IPS DF 6.9 (cell line): ENCODE measurements at places on chromosomes 1 and 21.

DNA sequence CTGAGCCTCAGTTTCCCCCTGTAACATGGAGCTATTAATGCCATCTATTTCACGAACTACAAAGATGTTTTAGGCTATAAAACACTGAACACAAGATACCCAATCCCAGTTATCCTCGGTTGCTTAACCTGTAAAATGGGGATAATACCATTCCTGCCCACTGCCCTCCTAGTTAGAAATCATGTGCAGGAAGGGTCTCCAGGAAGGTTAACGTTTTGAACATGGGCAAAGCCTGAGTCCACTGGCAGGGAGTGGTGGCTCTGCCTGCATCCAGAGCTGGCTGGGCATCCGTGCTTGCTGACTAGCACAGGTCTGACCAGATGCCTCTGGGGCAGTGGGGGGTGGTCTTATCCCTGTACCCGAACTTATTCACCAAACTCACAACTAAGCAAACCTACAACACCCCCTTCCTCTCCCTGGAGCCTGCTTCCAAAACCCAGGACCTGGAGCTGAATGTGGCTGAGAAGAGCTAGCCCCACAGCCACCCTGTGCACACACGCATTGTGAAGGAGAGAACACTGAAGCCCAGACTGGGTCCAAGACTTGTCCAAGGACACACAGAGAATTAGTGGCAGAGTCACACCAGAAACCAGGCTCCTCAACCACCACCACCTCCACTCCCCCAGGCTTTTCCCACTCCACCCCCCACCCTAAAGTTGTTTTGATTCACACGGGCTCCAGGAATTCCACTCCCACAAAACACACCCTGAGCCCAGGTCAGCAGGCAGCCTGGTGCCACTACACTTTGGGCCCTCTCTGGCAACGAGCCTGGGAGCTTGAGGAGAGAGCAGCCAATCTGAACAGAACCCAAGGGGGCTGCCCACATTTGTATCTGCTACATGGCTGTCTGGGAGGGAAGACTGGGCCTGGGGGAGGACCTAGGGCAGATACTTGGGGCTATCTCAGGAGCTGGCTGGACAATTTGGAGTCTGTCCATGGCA, 1.6 kb downstream of the E2F2 start:
- no peak for DNase-seq

- DNase-seq, result no peak
These were observed 7.8 kb downstream of the F11R start for GRCh38 chr1:161013131-161013487.

DNA sequence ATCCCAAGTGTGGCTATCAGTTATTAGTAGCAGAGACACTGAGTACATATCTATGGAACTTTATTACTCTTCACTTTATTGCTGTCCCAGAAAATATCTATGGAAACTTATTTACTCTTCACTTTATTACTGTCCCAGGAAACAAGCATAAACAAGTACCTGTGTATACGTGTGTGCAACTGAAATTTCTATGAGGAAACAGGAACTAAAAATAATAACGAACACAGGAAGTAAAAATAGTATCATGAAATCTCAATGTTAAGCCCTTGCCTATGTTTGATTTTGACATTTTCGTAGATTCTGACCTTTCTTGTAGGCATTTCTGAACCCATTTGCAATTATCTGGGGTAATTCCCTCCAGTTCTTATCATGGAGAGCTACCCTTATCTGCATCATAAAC, 64.9 kb upstream of the KRTAP19-8 start:
- no peak for DNase-seq

DNA sequence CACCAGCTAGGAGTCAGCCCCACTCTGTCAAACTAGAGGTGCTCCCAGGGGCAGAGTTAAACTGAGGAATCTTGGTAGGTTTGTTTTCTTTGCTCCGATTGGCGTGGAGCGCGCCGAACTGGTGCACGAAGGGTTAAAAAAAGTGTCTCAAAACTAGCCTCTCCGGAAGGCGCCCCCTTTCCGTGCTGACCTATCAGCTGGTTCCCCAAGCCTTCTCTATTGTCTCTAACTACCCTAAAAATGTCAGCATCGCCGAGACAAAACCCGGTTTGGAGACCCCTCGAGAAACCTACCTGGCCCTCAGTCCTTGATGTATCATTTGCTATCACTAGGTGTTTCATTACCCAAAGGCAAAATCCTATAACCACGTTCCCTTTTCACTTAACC, 2.2 kb downstream of the TGFB2 start:
- DNase-seq, result no peak

DNA sequence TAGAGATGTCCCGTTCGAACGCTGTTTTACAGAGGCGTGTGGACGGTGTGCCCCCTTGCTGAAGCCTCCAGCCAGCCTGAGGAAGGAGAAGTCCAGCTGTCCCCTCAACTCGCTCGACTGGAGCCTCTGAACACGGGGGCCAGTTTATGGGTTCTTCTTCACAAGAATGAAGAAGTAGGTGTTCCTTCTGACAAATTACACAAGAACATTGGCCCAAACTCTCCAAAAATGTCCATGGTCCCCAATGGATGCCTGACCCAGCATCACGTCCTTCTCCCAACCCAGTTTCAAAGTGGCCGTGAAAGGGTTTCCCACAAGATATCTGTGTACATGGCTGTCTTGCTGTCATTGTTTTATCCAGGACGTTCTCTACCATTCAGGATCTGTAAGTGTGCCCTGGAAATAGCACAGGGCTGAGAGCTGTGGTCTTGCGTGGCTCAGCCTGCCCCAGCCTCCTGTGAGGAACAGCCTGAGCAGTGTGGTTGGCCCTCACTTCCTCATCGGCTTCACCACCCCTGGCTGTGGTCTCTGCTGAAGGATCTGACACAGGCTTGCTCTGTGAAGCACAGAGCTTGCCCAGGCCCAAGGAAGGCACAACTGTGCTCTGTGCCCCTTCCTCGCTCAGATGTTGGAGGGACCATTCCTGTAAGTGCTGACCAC, 1.0 kb upstream of the S100B start:
- no peak for DNase-seq

DNA sequence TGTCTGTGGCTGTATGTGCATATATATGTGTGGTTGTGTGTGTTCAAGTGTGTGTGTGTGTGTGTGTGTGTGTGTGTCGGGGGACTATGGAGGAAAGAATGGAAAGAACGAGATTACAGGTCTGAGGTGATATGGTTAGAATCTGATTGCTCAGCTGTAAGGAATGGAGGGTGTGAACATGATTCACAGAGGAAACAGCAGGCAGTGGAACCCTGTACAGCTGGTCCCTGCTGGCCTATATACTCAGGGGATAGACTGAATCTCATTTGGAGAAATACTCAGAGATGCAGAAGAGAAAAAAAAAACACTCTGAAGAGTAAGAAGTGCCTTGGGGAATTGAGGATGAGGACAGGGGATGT, 180.1 kb upstream of the ESRRG start:
- no peak for DNase-seq

GRCh38 chr1:86741947-86742572, 37.7 kb downstream of the SH3GLB1 start:
- no peak for DNase-seq

DNA sequence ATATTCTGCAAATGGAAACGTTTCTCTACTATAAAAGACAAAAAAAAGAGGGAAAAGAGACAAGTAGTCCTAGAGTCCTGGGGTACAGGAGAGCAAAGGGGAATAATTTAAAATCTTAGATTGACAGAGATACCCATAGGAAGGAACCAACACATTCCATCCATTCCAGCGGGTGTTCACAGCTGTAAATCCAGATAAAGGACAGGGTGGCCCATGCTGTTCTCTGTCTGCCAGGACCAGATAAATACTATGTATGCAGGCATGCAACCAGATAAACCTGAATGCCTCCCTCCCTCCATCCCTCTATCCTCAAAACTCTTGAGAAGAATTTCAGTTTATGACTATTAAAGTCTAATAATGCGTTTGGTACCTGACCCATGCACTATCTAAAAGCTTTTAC, 131.8 kb downstream of the PTPN14 start:
- no peak for DNase-seq

DNA sequence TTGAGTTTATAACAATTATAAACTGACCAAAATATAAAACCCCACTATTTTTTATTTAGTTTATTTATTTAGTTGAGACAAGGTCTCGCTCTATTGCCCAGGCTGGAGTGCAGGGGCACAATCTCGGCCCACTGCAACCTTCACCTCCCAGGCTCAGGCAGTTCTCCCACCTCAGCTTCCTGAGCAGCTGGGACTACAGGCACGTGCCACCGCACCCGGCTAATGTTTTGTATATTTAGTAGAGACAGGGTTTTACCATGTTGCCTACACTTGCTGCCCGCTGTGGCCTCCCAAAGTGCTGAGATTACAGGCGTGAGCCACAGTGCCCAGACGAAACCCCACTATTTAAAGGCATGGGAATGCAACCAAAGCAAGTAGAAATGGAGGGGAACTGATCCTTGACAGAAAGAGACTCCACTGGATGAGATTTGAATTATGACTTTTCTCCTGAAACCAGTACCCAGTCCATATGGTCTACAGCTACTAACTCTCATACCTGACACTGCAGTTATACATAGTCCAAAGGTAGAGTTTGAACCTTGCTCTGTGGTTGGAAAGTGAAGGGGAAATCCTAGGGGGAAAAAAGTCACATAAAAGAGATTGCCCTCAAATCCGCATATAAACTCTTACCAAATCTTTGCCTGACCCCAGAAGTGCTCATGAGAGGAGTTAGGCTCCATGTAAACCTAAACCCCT, 11.3 kb downstream of the LRRC8C start:
- DNase-seq, result no peak

GRCh38 chr1:153978274-153978909, 918 bp upstream of the JTB start:
- DNase-seq, result no peak

GRCh38 chr1:242811092-242811840, 286.8 kb upstream of the PLD5 start:
- no peak for DNase-seq

DNA sequence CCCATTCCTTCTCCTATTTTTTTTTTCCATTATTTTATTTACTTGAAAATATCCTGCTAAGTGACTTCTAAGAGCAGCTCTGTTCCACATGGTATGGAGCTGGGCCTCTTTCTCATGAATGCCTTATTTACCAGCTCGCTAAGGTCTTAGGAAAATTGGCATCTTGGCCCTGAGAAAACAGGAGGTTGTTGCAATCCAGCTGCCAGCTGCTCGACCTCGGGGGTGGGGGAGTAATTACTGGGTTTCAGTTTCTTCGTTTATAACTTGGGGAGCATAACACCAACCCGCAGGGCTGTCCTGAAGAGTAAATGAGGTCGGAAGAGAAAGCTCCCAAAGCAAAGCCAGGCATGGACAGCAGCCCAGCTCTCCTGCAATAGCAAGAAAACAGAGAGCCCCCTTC, 176.3 kb downstream of the AJAP1 start:
- DNase-seq, result no peak

DNA sequence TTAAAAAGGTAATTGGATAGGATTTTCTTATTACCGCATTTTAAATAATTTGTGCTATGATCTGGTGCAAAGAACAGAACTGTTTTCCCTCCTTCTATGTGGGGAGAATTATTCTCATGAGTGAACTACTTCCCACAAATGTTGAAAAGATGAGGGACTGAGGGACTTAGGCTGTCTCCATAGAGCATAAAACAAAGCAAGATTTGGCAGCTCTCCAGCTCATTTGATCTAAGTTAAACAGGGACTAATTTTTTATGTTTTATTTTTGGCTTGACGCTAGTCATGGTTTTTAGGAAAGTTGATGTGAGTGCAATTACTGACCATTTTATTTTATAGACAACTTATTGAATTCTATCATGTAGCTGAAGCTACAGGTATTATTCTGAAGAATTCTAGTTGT, 362.3 kb downstream of the HLX start:
- no peak for DNase-seq

DNA sequence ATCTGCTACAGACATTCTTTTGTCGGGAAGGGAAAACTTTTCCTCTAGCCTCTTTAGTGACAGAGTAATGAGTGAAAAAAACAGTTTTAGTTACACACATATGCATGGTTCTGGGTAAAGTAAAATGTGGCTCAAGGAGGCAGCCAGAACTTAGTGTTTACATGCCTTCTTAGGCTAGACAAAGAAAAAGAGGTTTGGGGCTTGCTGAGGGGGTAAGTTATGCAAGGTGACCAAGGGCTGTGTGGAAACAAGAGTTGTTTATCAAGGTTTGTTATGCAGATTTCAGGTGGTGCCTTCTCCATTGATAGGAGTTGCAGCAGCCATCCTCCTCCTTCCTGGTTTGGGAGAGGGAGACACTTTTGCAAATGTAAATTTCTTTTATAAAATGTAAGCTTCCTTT, 66.5 kb upstream of the RAB3GAP2 start:
- DNase-seq, result peak; percentile 79

DNA sequence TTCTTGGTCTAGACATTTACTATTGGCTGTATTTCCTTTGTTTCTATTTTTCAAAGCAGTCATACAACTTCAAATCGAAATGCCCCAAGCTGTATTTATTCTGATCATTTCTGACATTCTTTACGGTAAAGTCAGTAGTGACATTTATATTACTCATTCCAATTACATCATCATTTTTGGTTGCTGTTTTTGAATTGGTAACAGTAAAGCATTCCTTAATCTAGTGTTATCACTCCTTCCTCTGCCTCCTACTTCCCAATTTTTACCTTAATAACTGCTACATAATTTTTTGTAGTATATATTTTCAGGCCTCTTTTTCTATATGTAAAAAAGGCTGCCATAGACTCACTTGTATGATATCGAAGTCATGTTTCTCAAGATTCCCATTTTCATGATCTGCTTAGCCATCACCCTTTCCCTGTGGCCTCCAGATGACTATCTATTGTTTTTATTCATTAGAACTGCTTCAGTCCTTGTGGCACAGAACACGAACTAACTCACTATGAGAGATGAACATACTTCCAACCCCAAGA, 167.2 kb downstream of the RUNX1 start:
- no peak for DNase-seq

GRCh38 chr1:70707214-70707613, 296.1 kb downstream of the CTH start:
- no peak for DNase-seq

DNA sequence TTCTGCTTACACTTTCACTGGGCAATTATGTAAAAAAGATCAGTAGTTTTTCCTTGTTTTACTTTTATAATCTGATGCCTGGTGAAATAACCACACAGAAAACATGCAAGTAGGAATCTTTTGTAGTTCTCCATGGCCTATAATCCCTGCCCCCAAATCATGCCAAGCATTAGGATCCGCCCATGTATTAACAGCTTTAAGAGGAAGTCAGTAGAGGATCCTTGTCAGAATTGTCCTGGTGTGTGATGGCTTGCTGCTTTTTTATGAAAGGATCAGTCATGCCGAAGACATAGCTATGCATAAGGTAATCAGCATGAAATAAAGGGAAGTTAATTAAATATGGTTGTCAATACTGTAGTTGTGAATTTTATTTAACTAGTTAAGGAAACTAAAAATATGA, 20.0 kb downstream of the ADGRL2 start:
- DNase-seq, result no peak

GRCh38 chr1:6601049-6601922, 1.4 kb downstream of the KLHL21 start:
- DNase-seq, result no peak

- no peak for DNase-seq
These were observed 3.9 kb downstream of the EEIG2 start for GRCh38 chr1:108563808-108564207.
